Stimulated activated CD4-positive, alpha-beta T cell treated with anti-CD3 and anti-CD28 coated beads, TNF-alpha, amount 100 ng/mL, for 24 hours (primary cell): ENCODE measurements at places on chromosomes 13 and 19.

- no peak for DNase-seq
Observed at GRCh38 chr13:113550453-113550852, 34.1 kb upstream of the TFDP1 start.

GRCh38 chr19:33426621-33427361 is 53.3 kb downstream of the CEBPG start:
- no peak for DNase-seq

- DNase-seq: no peak
Observed at GRCh38 chr13:84812078-84812477, 929.8 kb upstream of the SLITRK1 start.

GRCh38 chr19:961866-962620 is 22.1 kb upstream of the WDR18 start:
- DNase-seq: no peak

DNA sequence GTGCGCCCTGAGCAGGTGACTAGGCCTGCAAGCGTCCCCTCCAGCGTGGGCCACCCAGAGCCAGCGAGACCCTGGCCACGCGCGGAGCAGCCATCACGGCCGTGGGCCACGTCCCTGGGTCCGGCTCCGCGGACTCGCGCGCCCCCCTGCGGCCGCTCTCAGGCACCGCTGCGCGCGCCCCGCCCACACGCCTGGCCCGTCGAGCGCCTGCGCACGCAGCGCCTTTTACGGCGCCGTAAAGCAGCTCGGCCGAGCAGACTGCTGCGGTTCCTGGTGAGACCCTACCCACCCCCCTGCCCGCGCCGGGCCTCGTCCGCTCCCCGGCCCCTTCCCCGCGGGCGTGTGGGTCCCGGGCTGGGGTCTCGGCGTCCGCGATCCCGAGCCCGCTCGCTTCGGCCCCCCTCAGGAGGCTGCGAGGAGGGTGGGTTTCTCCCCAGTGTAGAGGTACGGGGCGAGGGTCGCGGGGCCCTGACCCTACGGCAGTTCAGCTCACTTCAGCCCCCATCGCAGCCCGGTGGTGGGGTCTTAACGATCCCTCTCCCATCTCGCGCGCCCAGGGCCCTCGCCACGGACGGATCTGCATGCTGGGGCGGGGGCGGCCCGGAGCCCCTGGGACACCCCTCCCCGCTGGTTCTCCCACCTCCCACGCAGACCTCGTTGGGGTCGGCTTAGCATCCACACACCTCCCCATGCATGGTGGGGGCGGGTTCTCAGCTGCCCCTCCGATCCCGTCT is at the start of gene TRAPPC5:
TSS of gene TRAPPC5 (plus strand) at position 228 of the 734 bp plus-strand sequence. CDS start 1,421 bp downstream, outside the sequence.
- DNase-seq: peak; percentile 82

- DNase-seq: no peak
Observed at GRCh38 chr19:3073159-3073563, 10.9 kb upstream of the TLE5 start.
